ENCODE measurements at places on chromosomes 5 and 9. TPM values are rescaled to one million over a fixed set of nuclear protein-coding genes. Genes with fewer than 3 reads are reported as not detected.

GRCh38 chr5:113660706-113661250 lies 147.3 kb downstream of the YTHDC2 start:
- DNase-seq, result no peak

GRCh38 chr5:33205727-33206410 lies 234.9 kb upstream of the TARS1 start:
- no peak for DNase-seq

GRCh38 chr5:131521252-131521651 lies 113.8 kb downstream of the RAPGEF6 start:
- DNase-seq, result no peak

DNA sequence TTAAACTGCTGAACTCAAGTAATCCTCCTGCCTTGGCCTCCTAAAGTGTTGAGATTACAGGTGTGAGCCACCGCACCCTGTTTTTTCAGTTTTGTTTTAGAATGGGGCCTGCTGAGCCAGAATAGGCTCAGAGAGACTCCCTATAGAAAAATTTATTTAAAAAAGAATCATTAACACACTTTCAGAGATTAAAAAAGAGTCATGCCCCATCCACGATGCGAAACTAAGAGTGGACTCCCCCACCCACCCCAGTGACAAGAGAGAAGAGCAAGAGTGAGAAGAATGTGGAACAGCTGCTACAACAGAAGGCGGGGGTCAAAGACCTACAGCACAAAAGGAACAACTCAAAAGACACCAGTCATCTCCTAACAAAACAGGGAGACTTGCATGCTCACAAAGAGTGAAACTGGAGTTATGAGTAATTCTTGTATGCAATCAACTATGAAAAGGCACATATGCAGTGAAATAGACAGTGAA lies 47.2 kb downstream of the GLDC start:
- no peak for DNase-seq

DNA sequence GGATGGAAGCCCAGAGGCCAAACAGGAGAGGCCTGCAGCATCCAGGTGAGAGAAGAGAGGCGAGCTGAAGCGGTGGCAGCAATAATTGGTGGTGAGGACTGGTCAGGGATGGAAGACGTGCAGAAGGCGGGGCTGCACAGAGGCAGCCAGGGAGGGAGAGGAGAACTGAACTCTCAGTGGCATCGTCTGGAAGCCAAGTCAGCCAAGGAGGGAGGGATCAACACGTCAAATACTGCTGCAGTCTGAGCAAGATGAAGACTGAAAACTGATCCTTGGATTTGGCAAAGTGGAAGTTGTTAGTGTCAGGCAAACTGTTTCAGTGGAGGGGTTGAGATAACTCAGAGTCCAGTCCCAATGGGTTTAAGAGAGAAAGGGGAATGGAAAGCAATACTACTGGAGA lies 145.4 kb downstream of the CDK5RAP2 start:
- no peak for DNase-seq

DNA sequence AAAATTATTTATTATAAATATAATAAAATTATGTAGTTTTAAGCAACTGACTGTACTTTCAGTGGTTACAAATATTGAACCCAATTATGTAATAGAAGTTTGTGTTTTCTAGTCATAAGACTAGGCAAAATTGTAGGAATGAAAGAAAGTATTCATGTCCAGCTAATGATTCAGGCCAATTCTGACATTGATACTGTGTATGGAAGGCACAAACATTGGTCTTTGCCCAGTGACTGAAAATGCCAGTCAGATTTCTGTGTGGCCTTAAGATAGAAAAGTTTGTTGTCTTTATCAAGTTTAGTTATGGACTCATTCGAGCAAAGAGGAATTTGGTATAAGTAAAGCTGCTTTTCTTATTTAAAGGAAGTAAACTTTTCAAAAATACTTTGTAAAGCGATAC lies 60.3 kb downstream of the SLC12A2 start:
- no peak for DNase-seq

- DNase-seq, result no peak
These were observed 200.9 kb downstream of the ICE1 start for GRCh38 chr5:5623397-5623796.

GRCh38 chr9:123251324-123251723 lies 17.1 kb downstream of the STRBP start:
- no peak for DNase-seq

DNA sequence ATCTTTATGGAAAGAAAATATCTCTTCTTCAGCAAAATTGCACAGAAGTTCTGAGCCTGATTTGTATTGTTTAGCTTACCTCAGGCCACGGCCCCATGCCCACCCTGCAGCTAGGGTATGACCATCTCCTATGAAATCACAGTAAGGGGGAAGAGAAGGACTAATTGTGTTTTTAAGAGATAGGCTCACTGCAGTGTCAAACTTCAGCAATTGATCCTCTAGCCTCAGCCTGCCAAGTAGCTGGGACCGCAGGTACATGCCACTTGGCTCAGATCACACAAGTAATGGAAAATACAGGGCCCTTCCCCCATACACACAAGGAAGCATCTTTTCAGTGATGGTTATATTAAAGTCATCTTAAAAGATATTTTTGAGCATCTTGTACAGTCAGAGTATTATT lies 60.0 kb downstream of the DMAC1 start:
- no peak for DNase-seq

Gene ANKRD20A1
- 2.2 TPM for total RNA-seq

- no peak for DNase-seq
These were observed 85.6 kb upstream of the ARAP3 start for GRCh38 chr5:141767671-141768070.

Gene POLR3G
- 4.8 TPM for total RNA-seq

GRCh38 chr9:93178851-93179786 lies 4.8 kb upstream of the WNK2 start:
- DNase-seq, result no peak

DNA sequence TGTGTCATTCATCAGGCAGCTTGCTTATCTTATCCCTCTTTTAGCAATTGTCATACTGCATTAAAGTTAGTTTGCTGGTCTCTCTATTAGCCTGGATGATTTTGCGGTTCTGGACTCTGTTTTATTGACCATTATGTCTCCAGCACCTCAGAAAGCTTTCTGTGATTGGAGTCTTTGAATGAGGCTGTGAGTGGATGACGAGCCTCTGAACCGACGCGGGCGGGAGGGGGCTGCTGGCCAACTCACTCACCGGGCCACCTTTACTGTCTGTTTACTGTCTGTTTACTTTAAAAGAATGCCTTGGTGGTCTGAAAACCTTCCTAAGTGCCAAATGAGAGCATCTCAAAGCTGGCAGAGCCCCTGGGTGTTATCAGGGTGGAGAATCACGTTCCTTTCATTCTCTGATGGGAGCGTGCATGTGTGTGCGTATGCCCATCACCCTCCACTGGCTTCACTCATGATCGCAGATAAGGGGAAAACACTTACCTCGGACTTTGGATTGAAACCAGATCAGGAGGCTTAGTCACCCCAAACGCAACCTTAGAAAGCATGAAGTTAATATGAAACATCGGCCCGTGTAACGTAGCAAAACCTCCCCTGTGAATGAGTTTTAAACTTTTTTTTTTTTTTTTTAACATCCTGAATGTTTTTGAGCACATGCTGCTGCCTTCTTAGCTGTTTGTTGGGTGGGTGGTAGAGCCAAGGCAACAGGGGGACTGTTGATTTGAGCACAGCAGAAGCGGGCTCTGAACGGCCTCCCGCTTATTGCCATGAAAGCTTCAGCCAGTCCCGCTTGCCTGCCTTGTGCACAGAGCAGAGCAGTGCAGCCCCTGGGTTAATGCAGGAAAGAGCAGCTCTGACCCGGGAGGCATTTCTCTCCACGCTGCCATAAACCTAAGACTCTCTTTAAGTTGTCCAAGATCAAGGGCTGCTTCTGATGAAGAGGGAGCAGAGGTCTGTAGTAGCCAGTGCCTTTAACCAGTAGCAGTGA lies 173.6 kb downstream of the GADD45G start:
- DNase-seq, result no peak

DNA sequence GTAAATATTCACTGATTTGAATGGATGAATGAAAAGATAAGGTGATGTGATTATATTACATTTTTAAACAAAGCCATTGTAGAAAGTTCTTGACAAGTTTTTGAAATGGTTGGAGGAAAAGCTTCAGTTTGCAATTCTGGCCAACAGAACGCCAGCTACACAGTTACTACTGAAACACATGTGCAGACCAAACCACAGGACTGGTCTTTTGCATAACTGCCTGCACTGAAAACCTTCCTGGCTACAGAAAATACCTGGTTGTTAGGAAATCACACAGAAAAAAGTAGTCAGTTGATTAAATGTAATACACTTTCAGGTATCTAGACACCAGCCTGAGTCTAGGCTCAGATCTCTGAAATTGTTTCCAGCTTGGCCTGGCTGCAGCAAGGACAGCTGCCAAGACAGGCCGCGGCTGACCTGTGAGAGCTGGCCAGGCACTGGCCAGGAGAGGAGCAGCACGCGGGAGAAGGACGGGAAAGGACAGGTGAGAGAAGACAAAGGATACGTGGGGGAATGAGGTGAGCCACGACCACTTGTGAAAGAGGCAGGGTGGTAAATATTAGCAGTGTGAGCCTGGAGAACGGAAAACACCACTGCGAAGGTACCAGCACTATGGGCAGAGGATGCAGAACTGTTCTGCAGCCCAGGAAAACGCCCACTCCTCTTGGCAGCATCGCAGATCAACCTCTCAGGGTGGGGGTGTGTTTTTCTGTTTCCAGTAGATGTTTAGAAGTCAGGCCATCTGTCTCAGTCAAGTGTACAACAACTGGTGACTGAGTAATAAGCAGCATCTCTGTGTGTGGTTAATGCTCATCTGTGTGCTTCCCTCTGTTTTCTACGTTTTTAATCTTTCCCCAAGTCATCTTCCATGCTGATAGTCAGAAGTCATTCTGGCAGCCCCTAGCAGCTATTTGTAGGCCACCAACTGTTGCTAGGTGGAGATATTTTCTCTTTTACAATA lies 137.4 kb downstream of the SCAMP1 start:
- no peak for DNase-seq

- no peak for DNase-seq
These were observed 2.4 kb downstream of the ACTL7A start for GRCh38 chr9:108864446-108864845.

Gene LMBRD2
- 13.1 TPM for total RNA-seq

DNA sequence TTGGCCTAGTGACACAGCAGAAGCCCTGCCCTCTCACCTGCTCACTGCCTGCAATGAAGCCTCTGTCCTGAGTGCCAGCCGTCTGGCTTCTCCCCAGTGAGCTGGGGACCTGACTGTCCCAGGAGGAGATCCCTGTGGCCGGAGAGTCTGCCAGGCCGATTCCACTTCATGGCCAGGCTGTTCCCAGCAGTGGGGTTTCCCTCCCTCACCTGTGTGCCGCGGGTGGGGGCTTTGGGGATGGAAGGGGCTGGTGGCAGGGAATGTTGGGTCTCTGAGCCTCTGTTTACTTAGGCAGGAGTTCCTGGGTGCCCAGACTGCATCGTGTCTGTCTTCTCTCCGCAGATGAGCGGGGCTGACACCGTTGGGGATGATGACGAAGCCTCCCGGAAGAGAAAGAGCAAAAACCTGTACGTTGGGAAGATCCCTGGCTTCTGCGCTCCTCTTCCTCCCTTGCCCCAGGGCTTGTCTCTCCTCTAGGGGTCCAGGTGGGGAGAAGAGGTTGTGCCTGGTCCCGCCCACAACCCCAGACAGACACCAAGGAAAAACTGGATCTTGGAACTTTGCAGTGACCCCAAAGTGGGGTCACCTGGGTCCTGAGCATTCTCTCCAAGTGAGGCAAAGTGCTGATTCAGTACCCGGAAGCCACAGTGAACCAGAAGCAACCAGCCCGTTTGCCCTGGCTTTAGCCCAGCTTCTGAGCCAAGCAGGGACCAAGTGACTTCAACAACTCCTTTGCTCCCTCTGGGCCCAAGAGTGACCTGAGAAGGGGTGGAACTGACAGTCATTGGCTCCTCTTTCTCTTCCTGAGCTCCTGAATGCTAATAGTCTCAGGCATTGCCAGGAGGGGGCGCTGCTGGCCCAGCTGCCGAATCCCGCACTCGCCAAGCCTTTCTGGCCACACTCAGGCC lies 127.7 kb downstream of the RGS3 start:
- peak; percentile 86 for DNase-seq

GRCh38 chr5:150038547-150038946 lies 38.0 kb downstream of the HMGXB3 start:
- DNase-seq, result no peak

- no peak for DNase-seq
These were observed 67.9 kb downstream of the TEK start for GRCh38 chr9:27176971-27177370.

- DNase-seq, result no peak
These were observed 2227.5 kb upstream of the C9orf72 start for GRCh38 chr9:29800821-29801220.

GRCh38 chr9:8560560-8561525 lies 761.3 kb upstream of the DMAC1 start:
- no peak for DNase-seq

Gene SLCO6A1
- not detected for total RNA-seq

Gene EFNA5
- total RNA-seq, result 12.3 TPM

Measured in breast epithelium (tissue), 4 donors.